Fibroblast of pulmonary artery (primary cell): ENCODE measurements at places on chromosomes 6 and 20.
A peak's percentile ranks its signal among the peaks of the same experiment; 100 is the strongest.

- no peak for DNase-seq
Measured at GRCh38 chr6:136587527-136587926, 37.3 kb upstream of the MAP7 start.

- DNase-seq = no peak
Measured at GRCh38 chr6:157169656-157170055, 153.7 kb downstream of the TMEM242 start.

- DNase-seq = peak; percentile 55
Measured at GRCh38 chr6:39755231-39755630, 30.0 kb upstream of the KIF6 start.

- no peak for DNase-seq
Measured at GRCh38 chr6:10720265-10720959, 2.5 kb upstream of the TMEM14C start.

- DNase-seq = no peak
Measured at GRCh38 chr6:90388395-90388794, 91.8 kb upstream of the BACH2 start.

GRCh38 chr6:34897130-34897529 is 8.1 kb downstream of the ANKS1A start:
- DNase-seq = no peak

DNA sequence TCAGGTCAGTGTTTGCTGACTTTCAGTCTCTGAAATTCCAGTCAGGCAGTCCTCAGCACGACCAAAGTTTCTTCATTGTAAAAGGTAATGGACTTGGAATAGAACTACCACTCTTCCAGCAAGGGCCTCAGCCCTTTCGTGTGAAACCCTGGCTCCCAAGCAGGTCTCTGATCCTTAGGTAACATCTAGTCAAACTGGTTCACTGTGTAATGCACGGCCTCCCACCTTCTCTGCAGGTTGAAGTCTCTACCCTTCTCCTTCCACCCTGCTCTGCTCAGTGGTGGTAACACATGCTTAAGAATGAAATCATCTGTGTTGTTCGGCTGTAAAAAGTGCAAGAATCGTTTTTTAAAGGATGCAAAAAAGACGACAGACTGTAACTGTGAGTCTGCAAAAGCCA is 287.2 kb upstream of the POU3F2 start:
- no peak for DNase-seq

DNA sequence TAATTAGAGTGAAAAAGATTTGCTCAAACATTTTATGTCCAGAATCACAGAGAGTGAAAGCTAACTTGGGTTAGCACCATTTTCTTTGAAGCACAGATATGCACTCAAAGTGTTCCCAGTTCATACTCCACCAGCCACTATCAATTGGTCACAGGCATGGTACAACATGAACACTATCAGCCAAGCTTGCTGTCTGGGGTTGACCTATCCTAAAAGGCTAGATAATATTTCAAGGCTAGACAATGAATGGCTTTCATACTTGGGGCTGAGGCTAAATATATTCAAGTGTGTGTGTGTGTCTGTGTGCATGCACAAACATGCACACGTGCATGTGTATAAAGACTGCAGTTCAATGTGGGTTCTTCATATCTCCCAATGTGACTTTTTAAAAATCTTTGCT is 783.0 kb upstream of the GJE1 start:
- DNase-seq = no peak
